Activated CD8-positive, alpha-beta memory T cell treated with anti-CD3 and anti-CD28 coated beads for 4 hours (primary cell): ENCODE measurements at places on chromosomes 7 and 10.

- DNase-seq, result no peak
Observed at GRCh38 chr10:35705051-35705450, 63.0 kb upstream of the FZD8 start.

- DNase-seq, result no peak
Observed at GRCh38 chr7:26574476-26574875, 282.8 kb downstream of the SNX10 start.

DNA sequence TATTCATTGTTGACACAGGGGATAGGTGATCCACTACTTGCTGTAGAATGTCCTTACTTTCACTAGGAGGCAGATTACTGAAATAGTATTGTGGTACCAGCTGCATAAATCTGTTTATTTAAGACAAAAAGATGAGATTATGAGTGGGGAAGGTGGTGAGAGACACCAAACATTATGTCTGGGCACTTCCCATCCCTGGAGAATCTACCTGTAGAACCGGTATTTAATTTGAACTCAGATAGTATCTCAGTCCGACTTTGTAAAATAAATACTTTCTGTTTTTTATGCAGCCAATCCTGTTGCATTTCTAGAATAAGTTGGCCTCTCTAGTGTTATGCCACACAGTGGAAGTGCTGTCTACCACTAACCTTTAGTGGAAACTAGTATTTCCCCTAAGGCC lies 13.4 kb downstream of the BCCIP start:
- no peak for DNase-seq

- DNase-seq, result no peak
Observed at GRCh38 chr10:54124209-54124885, 676.7 kb downstream of the PCDH15 start.

DNA sequence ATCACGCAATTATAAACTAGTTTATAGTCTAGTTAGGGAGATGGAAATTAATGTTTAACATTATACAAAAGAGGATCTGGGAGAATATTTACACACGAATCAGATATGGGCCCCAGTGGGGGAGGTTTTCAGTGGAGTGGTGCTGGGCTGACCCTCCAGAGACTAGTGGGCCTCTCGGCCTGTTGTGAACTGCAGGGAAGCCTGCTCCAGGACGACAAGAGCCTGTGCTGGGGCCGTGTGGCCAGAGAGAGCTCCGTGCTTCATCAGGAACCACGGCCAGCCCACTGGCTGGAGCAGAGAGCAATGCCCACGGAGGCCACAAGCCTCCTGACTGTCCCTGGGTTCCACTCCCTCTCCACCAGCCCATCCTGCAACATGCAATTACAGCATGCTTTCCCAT lies 11.3 kb upstream of the ESYT2 start:
- DNase-seq, result no peak

- DNase-seq, result no peak
Observed at GRCh38 chr10:24536636-24537035, 187.1 kb downstream of the ARHGAP21 start.

DNA sequence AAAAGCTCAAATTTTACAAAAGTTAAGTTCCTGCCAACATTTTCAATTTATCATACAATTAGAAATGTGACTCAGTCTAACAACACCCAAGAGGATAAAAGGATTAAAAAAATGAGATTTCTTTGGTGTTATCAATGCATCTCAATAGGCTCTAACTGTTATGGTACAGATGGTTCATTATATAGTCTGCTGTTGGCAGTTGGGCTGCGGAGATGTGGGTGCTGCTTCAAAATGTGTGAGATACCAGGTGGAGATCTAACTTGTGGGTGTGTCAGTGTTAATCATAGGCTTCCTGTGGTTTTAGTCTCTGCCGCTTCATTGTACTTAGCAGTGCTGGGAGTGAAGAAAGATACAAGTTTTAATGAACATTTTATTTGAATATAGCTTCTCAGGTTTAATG lies 231.2 kb downstream of the EXOC4 start:
- peak; percentile 15 for DNase-seq

GRCh38 chr7:43311052-43311451 lies 198.6 kb downstream of the HECW1 start:
- DNase-seq, result no peak

DNA sequence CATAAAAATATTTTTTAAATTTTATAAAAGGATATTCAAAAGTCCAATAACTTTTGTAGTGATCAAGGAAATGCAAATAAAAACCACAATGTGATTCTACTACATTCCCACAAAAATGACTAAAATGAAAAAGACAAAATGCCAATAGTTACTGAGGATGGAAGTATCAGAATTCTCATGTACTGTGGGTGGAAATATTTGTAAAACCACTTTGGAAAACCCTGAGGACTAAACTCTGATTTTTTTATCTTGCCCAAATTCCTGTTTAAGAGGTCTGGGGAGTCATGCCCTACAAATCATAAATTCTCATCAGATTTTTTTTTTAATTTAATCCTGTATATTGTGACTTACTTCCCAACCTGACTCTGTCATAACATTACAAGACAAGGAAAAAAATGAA lies 9.8 kb upstream of the SEMA3D start:
- DNase-seq, result no peak

GRCh38 chr7:40223451-40224127 lies 88.8 kb downstream of the SUGCT start:
- DNase-seq, result no peak

DNA sequence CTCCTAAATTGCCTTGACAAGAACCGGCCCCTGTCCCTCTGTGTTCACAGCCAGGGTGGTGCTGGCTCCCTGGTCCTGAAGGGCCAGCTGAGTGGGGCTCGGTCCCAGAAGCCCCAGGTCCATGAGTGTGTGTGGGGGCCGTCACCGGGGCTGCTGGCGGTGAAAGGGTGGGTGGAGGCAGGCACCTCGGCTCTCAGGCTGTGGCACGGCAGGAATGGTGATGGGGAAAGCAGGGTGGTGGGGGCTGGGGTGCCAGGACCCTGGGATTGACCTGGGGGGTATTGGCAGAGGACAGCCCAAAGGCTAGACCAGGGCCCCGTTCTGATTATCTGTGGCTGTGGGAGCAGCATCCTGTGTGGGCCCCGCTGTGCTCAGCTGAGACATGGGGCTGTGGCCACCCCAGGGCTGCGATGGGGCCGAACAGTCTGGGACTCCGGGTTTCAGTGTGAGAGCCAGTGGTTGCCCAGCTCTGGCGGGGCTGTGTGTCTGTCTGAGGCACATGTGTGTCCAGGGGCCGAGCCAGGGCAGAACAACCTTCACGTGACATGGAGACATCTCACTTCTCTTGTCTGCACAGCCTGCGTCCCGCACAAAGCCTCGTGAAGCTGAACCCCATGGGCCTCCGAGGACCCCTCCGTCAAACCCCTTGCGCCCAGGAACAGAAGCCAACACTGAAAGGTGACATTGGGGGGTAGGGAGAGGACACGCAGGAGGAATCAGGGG lies 144.2 kb downstream of the ELFN1 start:
- no peak for DNase-seq

DNA sequence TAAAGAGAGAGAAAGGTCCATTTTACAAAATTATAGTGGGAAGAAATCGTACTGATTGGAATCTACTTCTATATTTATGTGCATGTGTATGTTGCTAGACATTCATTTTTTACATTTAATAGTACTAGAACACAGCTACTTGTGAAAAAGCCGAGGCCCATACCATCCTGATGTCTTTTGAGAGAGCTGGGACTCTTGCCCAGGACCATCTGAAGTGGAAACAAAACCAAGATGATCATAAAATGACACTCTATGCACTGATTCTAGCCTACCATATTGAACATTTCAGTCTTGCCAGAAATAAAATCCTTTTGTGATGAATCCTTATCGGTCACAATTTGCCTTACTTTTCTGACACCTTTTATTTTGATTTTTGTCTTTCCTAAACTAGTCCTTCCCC lies 640.0 kb downstream of the KCNMA1 start:
- DNase-seq, result no peak
